Right lung (tissue), 10 donors: ENCODE measurements at places on chromosomes 3 and 15. TPM values are rescaled to one million over a fixed set of nuclear protein-coding genes. Genes with fewer than 3 reads are reported as not detected.
A peak's percentile ranks its signal among the peaks of the same experiment; 100 is the strongest.

HOMER2 gene
- polyA plus RNA-seq: 16.8 TPM

SAMMSON gene
- polyA plus RNA-seq: 0.16 TPM

DNA sequence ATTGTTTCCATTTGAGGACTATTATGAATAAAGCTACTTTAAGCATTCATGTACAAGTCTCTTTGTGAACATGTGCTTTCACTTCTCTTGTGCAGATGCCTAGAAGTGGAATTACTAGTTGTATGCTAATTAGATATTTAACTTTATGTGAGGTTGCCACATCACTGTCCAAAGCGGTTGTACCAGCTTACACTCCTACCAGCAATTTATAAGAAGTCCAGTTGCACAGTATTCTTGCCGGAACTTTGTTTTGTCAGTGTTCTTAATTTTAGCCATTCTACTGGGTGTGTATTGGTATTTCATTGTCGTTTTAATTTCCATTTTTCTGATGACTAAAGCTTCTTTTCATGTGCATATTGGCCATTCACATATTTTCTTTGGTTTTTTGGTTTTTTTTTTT is 29.1 kb downstream of the SEMA3G start:
- DNase-seq: no peak

DNA sequence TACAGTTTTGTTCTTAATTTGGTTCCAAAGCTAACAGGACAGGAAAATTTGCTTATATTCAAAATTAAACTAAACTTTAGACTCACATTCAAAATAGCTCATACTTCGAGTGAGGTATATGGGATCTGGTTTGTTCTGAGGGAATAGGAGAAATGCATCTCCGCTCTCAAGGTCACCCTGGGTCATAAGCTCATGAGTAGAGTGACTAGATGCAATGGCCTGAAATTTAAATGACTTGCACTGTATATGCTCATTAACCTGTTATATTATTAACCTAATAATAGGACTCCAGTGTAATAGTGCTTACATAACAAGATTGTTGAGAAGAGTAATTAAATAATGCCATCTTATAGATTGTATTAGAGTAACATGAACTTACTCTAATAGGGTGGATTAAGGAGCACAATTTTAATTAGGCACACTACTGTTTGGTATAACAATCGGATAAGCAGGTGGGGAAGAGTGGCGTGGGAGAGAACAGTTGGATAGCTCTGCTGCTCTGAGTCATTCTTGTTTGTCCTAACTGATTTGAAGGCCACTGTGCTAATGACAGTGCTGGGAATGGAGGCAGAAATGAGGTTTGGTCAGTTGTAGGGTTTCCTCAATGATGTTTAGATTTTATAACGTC is 5.2 kb downstream of the NKTR start:
- no peak for DNase-seq

TIMP4 gene
- 0.26 TPM for polyA plus RNA-seq

RASL12 gene
- polyA plus RNA-seq: 119 TPM

SCN11A gene
- 0.73 TPM for polyA plus RNA-seq

GRCh38 chr3:69927571-69927970 is 72.0 kb upstream of the SAMMSON start:
- no peak for DNase-seq

DNA sequence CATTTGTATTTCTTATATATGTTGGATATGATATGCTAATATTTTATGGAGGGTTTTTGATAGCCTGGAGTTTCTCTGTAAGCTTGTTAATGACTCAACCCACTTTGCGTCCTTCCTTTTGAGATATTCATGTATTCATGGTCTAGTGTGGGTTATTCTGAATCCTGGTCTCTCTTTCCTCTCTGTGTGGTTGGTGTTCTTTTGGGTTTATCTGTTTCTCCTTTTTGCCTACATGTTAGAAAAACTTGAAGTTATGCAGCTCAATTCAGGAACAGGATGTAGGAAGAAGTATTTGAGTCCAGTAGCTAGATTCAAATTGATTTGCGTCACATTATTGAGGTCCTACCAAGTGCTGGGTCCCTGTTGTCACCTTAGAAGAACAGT is 28.1 kb downstream of the CMTM7 start:
- no peak for DNase-seq

- DNase-seq: no peak
These were observed 42.5 kb downstream of the IQSEC1 start for GRCh38 chr3:13030684-13031083.

CLDN1 gene
- polyA plus RNA-seq: 2.0 TPM

ITGB5 gene
- polyA plus RNA-seq: 58.0 TPM

NEK10 gene
- polyA plus RNA-seq: 5.2 TPM

- DNase-seq: peak; percentile 7
These were observed 43.8 kb downstream of the RBM15B start for GRCh38 chr3:51434746-51435327.

DNA sequence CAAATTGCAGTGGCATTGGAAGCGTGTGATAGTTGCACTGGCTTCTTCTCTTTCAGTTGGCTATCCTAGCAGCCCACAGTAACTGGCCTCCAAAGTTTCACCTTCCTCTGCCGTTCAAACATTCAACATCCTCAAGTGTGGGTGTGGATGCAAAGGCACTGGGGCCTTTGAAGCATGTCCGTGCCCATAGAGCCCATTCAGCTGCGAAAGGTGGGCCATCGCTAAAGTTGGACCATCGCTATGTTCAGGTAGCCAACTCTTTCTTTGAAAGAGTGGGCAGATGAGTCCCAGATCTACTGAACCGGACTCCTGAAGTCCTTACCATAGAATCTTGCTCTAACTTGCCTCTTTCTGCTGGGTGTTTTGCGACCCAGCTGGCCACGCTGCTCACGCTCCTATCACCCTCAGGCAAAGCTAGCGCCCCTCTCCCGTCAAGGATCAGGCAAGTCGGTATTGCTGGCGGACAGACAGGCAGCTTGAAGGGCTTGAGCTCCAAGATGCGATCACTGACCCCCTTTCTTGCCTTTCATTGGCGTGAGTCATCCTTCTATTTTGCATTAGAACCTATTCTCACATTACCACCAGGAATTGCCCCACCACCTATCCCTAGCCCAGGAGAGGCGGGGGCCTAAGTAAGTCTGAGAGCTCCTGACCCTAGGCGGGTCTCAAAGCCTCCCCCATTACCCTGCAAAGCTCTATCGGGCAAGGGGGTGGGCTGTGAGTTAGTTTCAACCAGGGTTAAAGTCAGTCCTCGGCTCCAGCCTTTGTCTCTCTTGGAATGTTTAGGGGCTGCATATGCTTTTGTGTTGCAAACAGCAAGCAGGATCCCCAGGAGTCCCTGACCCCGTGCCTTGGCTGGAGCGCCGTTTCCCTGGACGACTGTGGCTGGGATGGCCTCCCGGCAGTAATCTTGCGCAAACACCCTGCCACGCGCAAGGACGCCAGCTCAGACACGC is 28.7 kb downstream of the ZIC4 start:
- no peak for DNase-seq

STARD5 gene
- 4.8 TPM for polyA plus RNA-seq

PRR20G gene
- polyA plus RNA-seq: not detected

DNA sequence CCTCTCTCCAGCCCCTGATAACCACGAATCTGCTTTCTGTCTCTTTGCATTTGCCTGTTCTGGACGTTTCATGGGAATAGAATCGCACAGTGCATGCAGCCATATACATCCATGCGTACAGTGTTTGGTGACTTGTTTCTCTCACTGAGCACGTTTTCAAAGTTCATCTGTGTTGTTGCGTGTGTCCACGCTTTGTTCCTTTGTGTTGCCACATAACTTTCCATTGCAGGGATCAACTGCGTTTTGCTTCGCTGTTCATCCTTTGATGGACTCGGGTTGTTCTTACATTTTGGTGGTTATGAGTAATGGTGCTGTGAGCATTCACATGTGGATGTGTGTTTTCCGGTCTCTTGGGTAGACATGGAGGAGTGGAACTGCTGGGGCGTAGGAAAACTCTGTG is 56.4 kb upstream of the TAMM41 start:
- DNase-seq: no peak

DNA sequence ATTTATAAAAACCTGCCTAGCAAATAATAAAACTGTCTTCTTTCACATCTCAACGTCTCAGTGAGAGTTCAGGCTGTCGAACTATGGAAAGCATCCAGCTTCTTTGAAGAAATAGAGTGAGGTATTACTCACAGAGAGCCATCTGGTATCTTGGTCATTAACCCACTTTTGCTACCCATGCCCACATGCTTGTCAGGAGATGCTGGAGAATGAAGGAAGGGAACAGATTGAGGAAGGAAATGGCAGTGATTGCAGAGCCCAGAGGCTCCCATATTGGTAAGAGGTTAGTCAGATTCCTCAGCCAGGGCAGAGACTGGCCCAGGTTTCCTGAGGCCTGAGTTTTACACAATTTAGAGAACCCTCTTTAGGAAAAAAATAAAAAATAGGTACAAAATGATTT is 119.1 kb downstream of the B3GALNT1 start:
- DNase-seq: no peak

- no peak for DNase-seq
These were observed 212.2 kb upstream of the ROBO1 start for GRCh38 chr3:79979990-79980389.

DNA sequence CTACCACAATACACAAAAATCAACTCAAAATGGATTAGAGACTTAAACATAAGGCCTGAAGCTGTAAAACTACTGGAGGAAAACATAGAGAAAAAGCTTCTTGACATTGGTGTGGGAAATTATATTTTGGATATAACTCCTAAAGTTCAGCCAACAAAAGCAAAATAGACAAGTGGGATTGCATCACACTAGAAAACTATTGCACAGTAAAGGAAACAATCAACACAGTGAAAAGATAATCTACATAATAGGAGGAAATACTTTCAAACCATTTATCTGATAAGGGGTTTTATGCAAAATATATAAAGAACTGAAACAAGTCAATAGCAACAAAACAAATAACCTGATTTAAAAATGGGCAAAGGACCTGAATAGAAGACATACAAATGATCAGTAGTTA is 37.6 kb upstream of the TP63 start:
- DNase-seq: no peak

DNA sequence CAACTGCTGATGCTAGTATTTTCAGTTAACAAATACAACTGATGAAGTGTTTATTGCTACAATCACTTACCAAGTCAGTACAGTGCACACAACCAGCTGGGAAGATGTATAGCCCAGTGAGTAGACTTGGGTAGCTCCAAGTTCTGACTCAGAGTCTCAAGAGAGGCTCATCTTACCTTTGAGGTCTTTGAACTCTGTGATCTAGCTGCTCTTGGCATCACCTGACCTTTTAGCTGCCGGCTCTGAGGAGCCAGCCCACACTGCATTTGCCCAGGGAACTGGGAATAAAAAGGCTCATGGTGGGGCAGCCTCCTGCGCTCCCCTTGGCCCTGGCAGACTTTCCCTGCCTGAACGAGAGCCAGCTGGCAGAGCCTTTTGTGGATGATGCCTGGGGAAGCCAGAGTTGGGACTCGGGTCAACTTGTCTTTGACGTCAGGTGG is 82.6 kb downstream of the CEMIP start:
- peak; percentile 42 for DNase-seq

PHLDB2 gene
- polyA plus RNA-seq: 32.1 TPM

- peak; percentile 15 for DNase-seq
These were observed 156.2 kb downstream of the FGF12 start for GRCh38 chr3:192570821-192571791.

CFAP100 gene
- 5.7 TPM for polyA plus RNA-seq

DNA sequence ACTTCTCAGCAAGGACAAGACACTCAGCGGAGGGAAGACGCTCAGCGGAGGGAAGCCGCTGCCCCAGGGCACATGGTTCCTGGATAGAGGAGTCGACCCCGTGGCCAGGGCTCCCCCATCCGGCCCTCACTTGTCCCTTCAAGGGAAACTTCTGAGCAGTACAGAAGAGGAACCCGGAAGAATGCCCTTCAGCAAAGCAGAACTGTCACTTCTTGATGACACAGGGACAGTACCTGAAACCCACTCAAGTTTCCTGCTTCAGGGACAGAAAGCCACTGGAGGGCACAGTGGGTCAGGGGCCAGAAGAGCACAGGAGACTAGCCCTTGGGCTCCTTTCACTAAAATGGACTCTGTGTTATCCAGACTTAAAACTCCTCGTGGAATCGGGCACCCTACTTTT is 97.8 kb upstream of the RPL32 start:
- no peak for DNase-seq

- no peak for DNase-seq
These were observed 15.6 kb downstream of the RTP2 start for GRCh38 chr3:187686621-187687273.

DNA sequence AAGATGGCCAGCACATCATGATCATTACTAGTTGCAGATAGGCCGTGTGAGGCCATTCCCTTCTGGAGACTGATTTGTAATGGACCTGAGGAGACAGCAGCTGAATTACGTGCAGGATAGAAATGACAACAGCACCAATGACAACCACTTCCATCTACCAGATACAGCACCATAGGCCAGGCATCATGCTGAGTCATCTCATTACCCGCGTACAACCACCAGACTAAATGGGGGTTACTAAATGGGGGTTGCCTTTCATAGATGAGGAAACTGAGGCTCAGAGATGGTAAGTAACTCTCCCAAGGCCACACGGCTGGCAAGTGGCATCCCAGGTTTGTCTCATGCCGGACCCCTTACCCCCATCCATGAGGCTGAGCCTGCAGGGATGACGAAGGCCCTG is 32.8 kb upstream of the FAM107A start:
- DNase-seq: no peak

DNA sequence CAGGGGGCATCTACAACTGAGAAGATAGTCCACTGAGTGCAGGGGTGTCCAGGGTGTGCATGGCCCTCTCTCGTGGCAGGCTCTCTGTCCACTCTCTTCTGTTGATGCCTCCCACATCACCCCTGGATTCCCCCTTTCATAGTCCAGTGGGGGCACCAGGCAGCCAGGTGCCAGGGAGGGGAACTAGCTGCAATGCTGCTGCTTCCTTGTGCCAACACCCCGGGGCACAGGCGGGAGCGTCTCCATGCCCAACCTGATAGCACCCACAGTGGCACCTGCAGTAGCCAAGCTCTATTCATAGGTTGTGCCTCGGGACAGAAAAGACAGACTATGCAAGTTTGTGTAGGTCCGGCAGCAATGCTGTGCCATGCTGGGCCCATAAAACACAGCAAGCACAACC is 11.7 kb downstream of the DUOX2 start:
- no peak for DNase-seq

GOLGA6A gene
- polyA plus RNA-seq: not detected

- DNase-seq: no peak
These were observed 266.4 kb upstream of the HES1 start for GRCh38 chr3:193869221-193870201.

- DNase-seq: no peak
These were observed 95.7 kb downstream of the RORA start for GRCh38 chr15:61133361-61133760.

GRCh38 chr3:101251441-101251840 is 68.9 kb downstream of the IMPG2 start:
- peak; percentile 10 for DNase-seq

PSTPIP1 gene
- 1.9 TPM for polyA plus RNA-seq
